ENCODE measurements at places on chromosomes 12 and 14. TPM values are rescaled to one million over a fixed set of nuclear protein-coding genes. Genes with fewer than 3 reads are reported as not detected.
A peak's percentile ranks its signal among the peaks of the same experiment; 100 is the strongest.

BEGAIN gene
- not detected for total RNA-seq

TROAP gene
- total RNA-seq = 12.0 TPM

AQP2 gene
- not detected for total RNA-seq

MORN3 gene
- 0.88 TPM for total RNA-seq

HOXC5 gene
- total RNA-seq = not detected

PLCZ1 gene
- not detected for total RNA-seq

GRCh38 chr14:97539411-97539795 is 742.2 kb downstream of the VRK1 start:
- DNase-seq = no peak

DNA sequence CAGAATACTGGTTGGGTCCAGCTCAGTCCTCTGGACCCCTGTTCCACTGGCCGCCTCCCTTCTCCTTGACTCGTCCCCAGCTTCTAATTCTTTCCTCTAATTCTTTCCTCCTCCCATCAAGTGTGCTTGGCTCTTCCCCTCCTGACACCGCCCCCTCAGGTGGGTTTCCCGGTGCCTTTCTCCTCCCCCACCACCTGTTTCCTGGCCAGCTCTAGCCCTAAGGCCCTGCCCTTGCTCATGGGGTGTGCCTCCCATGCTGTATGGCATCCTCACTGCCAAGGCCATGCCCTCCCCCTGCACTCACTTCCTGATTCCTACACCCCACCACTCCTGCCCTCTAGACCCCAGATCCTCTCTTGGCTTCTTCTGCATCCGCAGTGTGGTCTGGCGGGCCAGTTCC is 12.1 kb upstream of the EML1 start:
- DNase-seq = no peak

DNA sequence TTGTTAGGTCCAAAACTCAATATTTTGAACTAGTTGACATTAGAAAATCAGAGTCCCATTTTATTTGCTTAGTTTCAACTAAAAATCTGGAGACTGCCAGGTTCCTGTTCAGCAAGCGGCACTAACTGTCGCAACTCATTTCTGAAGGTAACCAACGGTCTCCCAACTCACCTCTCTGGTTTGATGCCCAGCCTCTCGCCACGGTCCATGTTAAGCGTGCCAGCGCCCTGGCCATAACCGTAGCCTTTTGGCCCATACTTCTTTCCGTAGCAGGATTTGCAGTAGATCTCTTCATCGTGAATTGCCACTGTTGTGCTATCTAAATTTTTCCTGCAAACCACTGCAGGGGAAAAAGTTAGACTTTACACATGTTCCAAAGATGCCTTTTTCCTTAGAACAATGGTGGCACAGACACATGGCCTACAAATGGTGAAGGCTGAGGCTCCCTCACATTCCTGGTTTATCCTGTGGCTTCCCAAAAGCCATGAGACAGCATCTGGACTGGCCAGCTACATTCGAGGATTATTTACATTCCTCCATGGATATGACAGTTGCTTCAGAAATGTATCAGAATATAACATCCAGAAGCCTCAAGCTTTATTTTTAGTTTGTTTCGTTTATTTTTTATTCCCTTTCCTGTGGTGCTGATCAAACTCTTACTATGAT is 15.7 kb downstream of the CSRP2 start:
- DNase-seq = no peak

DNA sequence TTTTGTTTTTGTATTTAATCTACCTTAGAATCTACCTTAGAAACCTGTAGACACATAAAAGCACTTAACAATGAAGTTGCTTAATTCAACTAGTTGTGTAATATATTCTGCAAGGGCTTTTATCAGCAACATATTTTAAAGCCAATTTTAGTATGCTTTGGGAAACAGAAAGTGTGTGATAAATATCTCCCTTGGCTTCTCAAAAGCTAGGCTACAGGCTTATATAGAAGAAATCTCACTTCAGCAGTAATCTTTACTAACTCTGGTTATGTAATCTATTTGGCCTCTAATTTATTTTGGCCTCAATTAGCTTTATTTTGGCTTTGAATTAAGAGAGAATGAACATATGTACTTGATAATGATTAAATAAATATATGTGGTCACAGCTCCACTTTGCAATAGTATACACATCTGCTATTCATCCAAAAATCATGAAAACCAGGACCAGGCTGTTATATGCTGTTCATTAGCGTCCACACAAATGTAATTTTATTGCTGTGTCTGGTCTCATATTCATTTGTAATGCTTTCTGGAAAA is 37.2 kb downstream of the LRP6 start:
- DNase-seq = no peak

DNA sequence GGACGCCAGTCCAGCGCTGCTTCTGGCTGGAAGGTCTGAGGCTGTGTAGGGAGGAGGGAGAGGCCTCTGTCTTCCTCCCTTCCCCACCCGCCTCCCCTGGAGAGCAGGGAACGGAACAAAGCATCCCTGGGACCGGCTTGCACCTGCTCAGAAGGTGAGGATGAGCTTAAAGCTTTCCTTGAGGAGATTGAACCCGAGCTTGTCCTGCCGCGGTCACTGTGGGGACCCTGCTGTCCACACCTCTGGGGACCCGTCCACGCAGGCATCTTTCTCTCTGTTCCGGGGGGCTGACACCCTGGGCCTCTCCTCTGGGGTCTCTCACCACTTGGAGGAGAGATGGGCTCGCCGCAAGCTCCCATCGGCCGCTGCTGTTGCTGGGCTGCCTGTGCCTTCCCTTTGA is 33.2 kb upstream of the SFSWAP start:
- DNase-seq = no peak

GRCh38 chr12:78863482-78864402 is 832 bp upstream of the SYT1 start:
- peak; percentile 93 for DNase-seq

DNA sequence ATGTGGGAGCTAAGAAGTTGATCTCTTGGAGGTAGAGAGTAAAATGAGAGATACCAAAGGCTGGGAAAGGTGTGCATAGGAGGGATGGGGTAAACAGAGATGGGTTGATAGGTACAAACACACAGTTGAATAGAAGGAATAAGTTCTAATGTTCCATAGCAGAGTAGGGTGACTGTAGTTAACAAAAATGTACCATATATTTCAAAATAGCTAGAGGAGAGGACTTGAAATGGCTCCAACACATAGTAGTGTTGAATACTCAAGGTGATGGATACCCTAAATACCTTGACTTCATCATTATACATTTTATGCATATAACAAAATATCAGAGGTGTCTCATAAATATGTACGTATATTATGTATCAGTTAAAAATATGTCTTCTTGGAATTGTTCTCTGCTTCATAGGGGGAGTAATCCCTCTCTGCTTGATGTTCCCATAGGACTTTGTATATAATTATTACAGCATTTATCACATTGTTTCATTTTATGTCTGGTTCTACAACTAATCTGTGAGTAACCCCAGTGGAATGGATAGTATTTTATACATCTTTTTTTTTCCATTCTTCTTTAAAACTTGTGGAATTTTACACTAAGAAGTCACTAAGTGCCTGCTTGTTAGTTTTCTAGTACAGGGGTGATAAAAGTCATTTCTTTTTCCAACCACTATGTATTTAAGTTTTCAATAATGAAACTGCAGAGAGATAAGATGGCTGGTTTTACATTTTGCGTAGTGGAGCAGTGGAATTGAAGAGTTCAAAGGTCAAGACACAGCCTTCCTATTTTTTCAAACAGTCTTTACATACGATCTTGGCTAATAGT is 1940.0 kb upstream of the SEL1L start:
- no peak for DNase-seq

DNA sequence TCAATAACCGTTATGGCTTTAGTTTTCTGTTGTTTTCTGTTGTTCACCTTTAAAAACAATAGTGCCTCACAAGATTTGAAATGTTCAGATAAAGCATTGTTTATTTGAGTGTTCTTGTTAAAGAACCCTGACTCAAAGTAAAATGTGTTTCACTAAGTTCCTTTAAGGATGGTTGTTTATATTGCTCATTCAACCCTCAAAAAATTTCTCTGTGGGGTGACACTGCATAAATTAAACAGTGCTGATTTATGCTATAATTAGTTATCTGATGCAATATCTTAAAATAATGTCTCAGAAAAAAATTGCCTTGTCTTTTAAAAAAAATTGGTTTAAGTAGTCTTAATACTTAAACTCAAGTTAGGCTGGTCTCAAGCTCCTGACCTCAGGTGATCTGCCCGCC is 775.1 kb downstream of the FLRT2 start:
- peak; percentile 32 for DNase-seq

DNA sequence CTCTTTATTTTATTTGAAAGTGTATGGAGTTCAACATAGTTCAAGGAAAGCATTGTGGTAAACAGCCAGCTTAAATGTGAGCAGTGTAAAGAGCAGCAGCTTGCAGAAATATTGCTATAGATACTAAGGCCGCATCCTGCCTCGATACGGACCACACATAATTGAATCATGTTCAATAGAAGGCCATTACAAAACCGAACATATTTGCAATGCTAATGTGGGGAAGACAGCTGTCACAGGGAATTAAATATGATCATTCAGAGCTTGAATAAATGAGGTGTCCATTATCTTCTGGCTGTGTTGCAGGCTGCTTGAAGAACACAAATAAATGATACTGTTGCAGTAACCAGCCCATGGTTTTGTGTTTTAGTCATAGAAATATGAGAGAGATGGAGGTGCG is 173.2 kb downstream of the BRMS1L start:
- DNase-seq = no peak

DNA sequence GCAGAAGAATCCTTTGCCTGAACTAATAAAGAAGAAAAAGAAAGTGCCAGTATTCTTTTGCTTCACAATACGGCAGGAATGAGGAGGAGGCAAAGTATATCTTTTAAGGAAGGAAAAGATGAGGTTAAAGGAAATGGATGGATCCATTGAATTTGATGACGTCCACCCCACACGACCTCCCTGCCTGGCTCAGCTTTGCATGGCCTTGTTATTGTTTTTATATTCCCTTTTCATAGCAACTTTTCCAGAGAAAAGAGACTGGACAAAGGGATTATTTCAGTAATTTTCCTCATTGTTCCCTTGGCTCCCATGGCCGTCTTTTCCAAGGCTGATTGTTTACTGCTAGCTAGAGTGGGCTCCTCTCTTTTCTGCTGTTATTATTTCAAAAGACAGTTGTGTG is 123.2 kb upstream of the SEL1L start:
- DNase-seq = no peak

- DNase-seq = no peak
Observed at GRCh38 chr14:55122440-55122986, 6.5 kb upstream of the LGALS3 start.

DNA sequence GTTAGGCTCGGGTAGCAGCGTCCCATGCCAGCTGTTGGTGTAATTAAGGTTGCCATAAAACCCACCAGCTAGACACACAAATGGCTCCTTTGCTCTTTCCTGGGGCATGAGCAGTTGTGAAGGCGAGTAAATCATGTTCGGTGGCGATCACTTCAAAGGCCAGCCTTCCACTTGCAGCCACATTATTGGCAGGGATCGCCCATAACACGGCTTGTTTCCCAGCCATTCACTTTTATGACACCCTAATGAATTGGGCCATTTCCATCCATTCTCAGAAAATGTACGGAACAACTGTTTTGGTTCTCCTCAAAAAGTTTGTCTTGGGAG is 63.4 kb downstream of the BEGAIN start:
- no peak for DNase-seq

DNA sequence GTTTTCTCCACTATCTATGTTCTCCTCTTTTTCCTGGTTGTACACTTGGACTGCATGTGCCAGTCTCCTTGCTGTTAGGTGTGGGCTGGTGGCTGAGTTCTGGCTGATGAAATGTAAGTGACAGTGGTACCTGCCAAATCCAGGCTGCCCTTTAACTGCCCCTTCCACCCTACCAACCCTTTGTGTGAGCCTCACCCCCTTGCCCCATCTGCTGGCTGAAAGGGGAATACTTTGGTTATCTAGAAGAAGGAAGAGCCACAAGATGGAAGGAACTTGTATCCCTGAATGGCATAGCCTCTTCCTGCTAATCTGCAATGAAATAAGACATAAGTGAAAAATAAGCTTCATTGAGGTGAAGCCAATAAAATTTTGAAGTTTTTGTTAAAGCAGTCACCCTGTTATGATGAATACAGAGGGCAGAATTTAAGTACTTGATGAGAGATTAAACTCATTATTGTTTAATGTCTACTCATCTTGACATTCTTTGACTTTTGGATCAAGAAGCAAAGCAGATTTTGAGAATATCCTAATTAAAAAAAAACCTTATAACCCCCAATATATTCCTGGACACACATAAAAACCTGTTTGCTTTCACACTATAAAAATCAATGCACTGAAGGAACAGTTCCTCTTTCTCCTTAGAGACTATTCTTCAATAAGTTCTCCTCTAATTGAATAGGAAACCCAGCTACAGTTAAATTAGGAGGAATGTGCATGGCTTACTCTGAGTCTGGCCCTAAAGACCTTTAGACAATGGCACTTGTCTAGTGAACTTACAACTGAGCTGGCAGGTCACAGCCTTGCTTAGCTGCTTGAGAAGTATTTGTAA is 262.6 kb upstream of the BTG1 start:
- no peak for DNase-seq

- no peak for DNase-seq
Observed at GRCh38 chr14:33541171-33541570, 409.7 kb downstream of the EGLN3 start.

DNA sequence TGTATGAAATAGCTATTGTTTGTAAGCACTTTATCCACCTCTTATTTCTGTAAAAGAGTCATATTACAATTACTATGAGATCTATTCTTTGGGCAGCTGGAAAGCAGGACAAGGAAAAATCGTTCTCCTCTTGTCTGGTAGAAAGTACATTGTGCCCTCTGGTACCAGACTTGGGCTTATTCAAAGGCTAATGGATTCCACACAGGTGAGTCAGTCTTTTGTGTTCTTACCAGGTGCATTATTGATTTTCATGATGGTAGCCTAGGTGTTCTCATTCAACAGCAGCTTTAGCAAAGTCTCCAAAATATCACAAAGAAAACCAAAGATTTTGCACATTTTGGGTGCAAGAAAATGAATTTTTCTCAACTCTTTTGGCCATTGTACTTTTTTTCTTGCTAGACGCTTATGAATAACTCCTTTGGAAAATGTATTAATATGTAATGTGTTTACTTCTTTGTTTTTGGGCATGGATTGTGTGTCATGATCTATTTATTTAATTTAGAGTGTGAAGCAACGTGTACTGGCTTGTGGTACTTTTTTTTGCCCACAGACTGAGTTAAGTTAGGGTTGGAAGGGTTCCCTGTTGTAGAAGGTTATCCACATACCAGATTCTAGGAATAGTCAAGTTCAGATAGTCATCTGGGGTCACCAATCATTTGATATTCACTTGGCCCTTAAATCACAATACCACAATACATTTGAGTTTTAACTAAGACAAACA is 26.2 kb downstream of the MNAT1 start:
- no peak for DNase-seq

DNA sequence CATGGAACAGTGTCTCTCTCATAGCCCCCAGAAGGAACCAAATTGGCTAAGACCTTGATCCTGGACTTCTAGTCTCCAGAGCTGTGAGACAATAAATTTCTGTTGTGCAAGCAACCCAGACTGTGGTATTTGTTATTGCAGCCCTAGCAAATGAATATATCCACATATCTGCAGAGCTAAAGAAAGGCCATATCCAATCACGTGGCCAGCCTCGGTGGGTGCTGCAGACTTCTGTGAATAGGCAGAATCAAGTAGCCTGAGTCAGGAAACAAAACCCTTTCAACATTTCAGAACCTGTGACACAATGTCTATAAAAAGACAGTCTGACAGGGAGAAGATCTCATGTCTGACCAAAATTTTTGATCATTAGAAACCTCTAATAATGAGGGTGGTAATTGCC is 71.0 kb upstream of the CPM start:
- DNase-seq = no peak

Measured in Caki2 (cell line).